Left ventricle myocardium superior (tissue), 1 donor: ENCODE measurements at places on chromosomes 11 and 22. TPM values are rescaled to one million over a fixed set of nuclear protein-coding genes. Genes with fewer than 3 reads are reported as not detected.

DNA sequence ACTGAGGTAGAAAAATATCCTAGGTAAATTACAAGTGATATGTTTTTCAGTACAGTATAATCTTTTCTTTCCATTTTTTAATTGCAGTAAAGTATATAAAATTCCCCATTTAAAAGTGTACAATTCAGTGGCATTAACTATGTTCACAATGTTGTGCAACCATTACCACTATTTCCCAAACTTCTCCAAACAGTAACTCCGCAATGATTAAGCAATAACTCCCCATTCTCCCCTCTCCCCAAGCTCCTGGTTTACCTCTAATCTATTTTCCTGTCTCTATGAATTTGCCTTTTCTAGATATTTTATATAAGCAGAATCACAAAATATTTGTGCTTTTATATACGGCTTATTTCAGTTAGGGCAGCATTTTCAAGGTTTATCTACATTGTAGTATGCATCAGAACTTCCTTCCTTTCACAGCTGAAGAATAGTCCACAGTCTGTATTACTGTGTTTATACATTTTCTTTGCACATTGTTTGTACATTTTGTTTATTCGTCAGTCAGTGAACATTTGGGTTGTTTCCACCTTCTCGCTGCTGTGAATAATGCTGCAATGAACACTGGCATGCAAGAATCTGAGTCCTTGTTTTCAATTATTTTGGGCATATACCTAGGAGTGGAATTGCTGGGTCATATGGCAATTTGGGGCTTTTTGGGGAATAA, 110.7 kb downstream of the RPL27A start:
- DNase-seq = no peak

The RASD2 gene
- total RNA-seq = 9.4 TPM

DNA sequence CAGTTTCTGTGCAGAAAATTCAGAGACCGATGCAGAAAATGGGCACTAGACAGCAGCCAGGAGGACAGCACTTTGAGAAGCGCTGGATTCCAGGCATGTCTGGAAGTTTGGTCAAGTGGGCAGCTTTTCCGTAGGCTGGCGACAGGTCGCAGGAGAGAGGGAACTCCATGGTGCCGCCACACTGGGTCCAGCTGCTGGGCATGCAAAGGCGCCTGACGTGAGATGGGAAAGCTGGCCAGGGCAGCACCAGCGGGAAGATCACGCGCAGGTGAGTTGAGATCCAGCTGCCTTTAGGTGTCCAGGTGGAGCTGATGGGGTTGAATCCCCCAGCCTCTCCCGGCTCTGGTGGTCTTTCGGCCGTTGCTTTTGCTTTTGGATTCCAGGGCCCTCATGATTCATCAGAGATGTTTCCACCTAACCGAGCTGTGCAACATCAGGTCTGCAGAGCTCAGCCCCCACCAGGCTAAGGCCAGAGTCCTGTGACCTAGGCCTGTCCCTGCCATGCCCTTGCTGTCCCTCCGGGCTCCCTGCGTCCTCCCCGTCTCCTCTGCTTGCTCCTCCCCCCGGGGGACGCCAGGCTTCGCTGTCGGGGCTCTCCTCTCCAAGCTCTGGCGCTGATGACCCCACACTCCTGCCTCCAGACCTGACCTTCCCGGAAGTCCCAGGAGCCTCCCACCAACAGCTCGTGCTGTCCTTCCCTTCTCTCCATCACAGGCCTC, 1001.7 kb downstream of the BRD1 start:
- peak; percentile 12 for DNase-seq

The H19 gene
- 738 TPM for total RNA-seq

DNA sequence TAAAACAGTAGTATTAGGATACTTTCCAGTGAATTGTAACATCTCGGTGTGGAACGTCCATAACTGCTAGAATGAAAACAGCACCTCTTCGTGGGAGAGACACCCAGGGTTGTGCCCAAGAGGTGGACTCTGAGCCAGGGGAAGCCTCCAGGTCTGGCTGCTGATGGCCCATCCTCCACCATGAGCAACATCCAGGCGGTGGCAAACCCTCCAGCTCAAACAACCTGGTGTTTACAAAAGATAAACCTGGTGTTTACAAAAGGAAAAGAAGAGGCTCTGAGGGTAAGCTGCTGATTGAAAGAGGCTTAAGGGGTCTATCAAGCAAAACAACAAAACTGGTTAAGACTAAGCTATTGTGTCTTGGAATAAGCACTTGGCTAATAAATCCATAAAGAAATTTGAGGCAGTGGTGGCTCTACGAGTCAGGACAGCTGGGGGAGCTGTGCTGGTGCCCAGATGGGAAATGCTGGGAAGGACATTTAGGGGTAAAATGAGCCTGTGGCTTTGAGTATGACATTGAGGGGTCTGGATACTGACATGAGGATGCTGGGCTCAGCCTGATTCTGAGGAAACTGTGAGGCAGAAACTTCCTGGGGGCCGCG, 909.0 kb downstream of the BRD1 start:
- no peak for DNase-seq

DNA sequence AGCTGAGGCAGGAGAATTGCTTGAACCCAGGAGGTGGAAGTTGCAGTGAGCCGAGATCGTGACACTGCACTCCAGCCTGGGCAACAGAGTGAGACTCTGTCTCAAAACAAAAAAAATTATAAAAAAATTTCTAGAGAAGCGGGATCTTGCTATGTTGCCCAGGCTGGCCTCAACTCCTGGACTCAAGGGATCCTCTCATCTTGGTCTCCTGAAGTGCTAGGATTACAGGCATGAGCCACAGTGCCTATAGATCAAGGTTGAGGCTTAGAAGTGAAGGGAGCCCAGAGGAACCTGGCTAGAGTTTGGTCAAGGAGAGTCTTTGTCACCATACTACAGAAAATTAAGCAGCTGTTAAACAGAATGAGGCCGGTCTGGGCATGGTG, 1.4 kb upstream of the MCM5 start:
- DNase-seq = no peak

The CSRP3 gene
- 1,162 TPM for total RNA-seq

The PVALB gene
- not detected for total RNA-seq

- no peak for DNase-seq
Observed at GRCh38 chr11:72673943-72674828, at the start of gene PDE2A. Gene PDE2A, minus strand, starts transcription at chr11:72674422. Its CDS starts 215 bp downstream, at chr11:72674207.

The OR4C6 gene
- not detected for total RNA-seq

- DNase-seq = no peak
Observed at GRCh38 chr11:134734141-134734845, 322.3 kb upstream of the B3GAT1 start.

- DNase-seq = no peak
Observed at GRCh38 chr11:95972060-95972459, 48.2 kb upstream of the MTMR2 start.

DNA sequence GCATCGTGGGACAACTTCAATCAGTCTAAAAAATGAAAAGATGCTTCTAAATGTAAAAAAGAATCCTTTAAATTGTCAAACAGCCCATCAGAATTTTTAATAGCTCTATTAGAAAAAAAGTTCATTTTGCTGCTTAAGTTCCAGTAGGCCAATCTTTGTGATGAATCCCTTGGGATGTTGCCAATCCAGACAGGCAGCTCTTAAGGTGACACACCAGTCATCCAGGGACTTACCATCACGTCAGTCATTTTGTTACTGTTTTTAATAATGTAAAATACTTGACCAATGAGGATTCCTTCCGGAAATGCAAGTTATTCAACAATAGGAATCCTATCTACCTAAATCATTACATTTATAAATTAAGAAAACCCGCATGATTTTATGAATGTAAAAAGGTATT, 47.8 kb upstream of the TMEM45B start:
- no peak for DNase-seq

The GAB4 gene
- total RNA-seq = not detected

The FAU gene
- total RNA-seq = 724 TPM

GRCh38 chr11:33040862-33041453, 1.6 kb downstream of the TCP11L1 start:
- DNase-seq = no peak

GRCh38 chr22:44880610-44881290, 128.4 kb downstream of the ARHGAP8 start:
- DNase-seq = no peak

GRCh38 chr22:24289114-24289513, 18.5 kb downstream of the SPECC1L start:
- DNase-seq = no peak

DNA sequence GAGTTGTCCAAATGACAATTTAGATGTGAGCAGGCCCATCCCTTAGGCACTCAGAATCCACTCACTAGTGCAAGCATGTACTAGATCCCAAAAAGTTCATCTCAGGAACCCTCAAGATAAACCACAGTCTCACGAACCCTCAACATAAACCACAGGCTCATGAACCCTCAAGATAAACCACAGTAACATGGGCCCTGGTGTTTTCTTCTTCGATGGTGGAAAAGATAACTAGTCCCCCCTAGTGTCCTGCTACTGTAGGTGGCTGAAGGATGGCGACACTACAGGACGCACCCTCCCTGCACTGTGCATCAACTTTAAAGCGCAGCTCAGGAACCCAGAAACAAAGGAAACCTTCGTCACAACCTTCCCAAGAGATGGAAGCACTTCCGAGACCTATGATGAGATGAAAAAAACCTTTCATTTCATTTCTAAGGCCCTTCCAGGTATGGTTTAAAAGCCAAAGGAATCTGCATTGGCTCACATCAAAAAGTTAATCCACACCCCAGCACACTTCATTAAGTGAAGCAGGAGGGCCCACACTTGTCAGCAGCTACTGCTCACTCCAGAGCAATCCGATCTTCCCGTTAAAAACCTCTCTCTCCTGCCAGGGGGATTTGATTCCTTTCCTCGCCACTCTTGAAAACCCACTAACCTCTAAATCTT, 2.4 kb downstream of the LARGE1 start:
- no peak for DNase-seq

The LMNTD2 gene
- 0.20 TPM for total RNA-seq

The CFAP300 gene
- total RNA-seq = 0.20 TPM

- DNase-seq = no peak
Observed at GRCh38 chr11:40306938-40307548, 1152.4 kb downstream of the LRRC4C start.

The F2 gene
- total RNA-seq = not detected

The PITPNM1 gene
- 45.5 TPM for total RNA-seq

- DNase-seq = no peak
Observed at GRCh38 chr11:111776398-111777093, 10.4 kb upstream of the PPP2R1B start.

DNA sequence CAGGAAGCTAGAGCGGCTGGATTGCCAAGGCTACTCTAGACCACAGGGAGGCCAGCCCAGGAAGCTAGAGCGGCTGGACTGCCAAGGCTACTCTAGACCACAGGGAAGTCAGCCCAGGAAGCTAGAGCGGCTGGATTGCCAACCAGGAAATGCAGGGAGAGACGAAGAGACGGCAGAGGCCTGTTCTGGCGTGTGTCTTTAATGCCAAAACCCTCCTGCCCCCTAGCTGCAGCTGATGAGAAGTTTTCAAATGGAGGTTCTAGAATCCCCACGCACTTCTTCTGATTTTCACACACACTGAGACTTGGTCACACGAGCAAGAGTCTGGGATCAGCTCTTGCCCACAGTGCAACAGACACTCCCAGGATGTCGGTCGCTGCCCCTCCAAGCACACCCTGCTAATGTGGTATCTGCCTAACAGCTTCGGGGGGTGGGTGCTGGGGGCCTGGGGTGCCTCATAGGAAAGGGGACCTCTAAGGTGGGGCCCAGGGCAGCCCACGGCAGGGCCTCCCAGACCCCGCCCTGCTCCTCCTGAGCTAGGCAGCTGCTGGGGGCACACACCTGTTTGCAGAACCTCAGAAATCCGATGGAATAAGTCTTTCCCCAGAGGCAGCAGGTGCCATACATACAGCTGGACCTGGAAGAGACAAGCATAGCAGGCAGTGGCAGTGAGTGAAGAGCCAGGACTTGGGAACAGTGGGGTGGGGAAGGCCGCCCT, 28.5 kb downstream of the MAFF start:
- DNase-seq = peak; percentile 71

GRCh38 chr11:86251345-86251744, 6.8 kb downstream of the EED start:
- DNase-seq = no peak

GRCh38 chr11:58830673-58831301, 13.7 kb downstream of the GLYATL2 start:
- no peak for DNase-seq

The RAB36 gene
- total RNA-seq = 0.74 TPM

The RFPL3 gene
- total RNA-seq = not detected

GRCh38 chr22:50734343-50734771, 3.6 kb upstream of the ACR start:
- no peak for DNase-seq

The KLHDC7B gene
- total RNA-seq = not detected

The OR8A1 gene
- total RNA-seq = not detected

GRCh38 chr22:26610996-26611395, 6.8 kb downstream of the CRYBB1 start:
- DNase-seq = no peak

GRCh38 chr11:58626934-58627483, 4.5 kb downstream of the CNTF start:
- no peak for DNase-seq

- DNase-seq = no peak
Observed at GRCh38 chr22:23248583-23248982, 68.3 kb downstream of the BCR start.

GRCh38 chr22:29149841-29150555, 55.7 kb upstream of the EMID1 start:
- peak; percentile 58 for DNase-seq

DNA sequence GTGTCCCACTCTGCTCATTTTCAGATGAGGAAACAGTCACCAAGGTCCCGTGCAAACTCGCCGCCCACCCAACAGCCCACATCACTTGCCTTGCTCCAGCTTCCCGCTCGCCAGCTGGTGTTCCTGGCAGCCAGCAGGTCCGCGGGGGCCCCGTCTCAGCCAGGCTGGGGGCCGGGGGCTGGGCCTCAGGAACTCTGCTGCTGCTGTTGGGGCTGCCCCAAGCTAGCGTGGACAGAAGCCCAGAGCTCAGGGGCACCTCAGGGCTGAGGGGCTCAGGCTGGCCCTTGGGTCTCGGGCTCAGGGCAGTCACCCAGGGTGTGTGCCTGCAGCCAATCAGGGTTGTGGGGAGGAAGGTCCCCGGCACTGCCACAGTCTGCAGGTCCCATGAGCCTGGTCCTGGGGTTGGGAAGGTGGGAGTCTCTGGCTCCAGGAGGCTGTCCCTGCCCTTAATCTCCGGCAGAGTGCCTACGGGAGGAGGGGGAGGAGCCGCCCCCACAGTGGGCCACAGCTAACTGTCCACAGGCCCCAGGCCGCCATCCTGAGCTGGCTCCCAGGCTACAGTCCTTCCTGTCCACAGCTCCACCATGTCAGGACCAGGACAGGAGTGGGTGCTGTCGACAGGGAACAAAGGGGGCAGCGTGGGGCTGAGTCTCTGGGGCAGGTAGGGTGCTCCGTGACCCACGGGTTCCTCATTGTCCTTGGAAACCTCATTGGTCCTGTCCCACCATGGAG, 65.2 kb downstream of the ARFGAP3 start:
- DNase-seq = peak; percentile 84
